ENCODE measurements at places on chromosomes 3 and 15.

GRCh38 chr3:120767106-120767505, 24.6 kb downstream of the GTF2E1 start:
- no peak overlapping the region for H3K4me3 ChIP-seq
- peaks cover 9% of the 10 kb centered on the region for H3K36me3 ChIP-seq
- H3K27me3 ChIP-seq = no peaks in the 10 kb centered on the region
- peaks cover 7% of the 10 kb centered on the region for H3K4me1 ChIP-seq
- H3K27ac ChIP-seq = no peak overlapping the region

DNA sequence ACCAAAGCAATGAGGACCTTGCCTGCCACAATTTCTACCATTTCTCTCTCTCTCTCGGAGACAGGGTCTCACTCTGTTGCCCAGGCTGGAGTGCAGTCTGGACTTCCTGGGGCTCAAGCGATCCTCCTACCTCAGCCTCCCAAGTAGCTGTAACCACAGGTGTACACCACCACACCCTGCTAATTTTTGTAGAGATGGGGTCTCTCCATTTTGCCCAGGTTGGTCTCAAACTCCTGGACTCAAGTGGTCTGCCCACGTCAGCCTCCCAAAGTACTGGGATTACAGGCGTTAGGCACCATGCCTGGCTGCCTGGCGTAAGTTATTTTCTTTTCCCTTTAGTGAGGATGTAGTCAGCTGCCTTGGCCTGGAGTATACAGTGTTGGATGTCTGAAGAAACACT, 37.7 kb upstream of the INO80 start:
- no peaks in the 10 kb centered on the region for H3K4me1 ChIP-seq
- no peaks in the 10 kb centered on the region for H3K27me3 ChIP-seq
- H3K4me3 ChIP-seq = no peak overlapping the region
- no peak overlapping the region for H3K27ac ChIP-seq

GRCh38 chr3:129413687-129414506, 14.5 kb downstream of the EFCAB12 start:
- no peak for DNase-seq
- peak overlapping the region; percentile 24 for H3K27ac ChIP-seq
- no peaks in the 10 kb centered on the region for H3K27me3 ChIP-seq
- no peaks in the 10 kb centered on the region for H3K36me3 ChIP-seq
- H3K4me1 ChIP-seq = peaks cover 17% of the 10 kb centered on the region

GRCh38 chr3:119600732-119601131, 3.0 kb downstream of the PLA1A start:
- no peaks in the 10 kb centered on the region for H3K36me3 ChIP-seq
- H3K4me3 ChIP-seq = no peak overlapping the region
- peak; percentile 60 for DNase-seq
- peak overlapping the region; percentile 44 for H3K27ac ChIP-seq

GRCh38 chr3:156606729-156607128, 51.8 kb upstream of the SSR3 start:
- no peaks in the 10 kb centered on the region for H3K27me3 ChIP-seq
- H3K27ac ChIP-seq = peak overlapping the region; percentile 90
- H3K4me3 ChIP-seq = peak overlapping the region; percentile 49
- H3K4me1 ChIP-seq = peaks cover 24% of the 10 kb centered on the region

- DNase-seq = no peak
- H3K36me3 ChIP-seq = no peaks in the 10 kb centered on the region
Measured at GRCh38 chr3:177778633-177779032, 581.4 kb upstream of the TBL1XR1 start.

- H3K27me3 ChIP-seq = no peaks in the 10 kb centered on the region
- no peaks in the 10 kb centered on the region for H3K4me1 ChIP-seq
- no peak overlapping the region for H3K27ac ChIP-seq
- DNase-seq = no peak
Measured at GRCh38 chr3:110767838-110768237, 303.8 kb upstream of the NECTIN3 start.

DNA sequence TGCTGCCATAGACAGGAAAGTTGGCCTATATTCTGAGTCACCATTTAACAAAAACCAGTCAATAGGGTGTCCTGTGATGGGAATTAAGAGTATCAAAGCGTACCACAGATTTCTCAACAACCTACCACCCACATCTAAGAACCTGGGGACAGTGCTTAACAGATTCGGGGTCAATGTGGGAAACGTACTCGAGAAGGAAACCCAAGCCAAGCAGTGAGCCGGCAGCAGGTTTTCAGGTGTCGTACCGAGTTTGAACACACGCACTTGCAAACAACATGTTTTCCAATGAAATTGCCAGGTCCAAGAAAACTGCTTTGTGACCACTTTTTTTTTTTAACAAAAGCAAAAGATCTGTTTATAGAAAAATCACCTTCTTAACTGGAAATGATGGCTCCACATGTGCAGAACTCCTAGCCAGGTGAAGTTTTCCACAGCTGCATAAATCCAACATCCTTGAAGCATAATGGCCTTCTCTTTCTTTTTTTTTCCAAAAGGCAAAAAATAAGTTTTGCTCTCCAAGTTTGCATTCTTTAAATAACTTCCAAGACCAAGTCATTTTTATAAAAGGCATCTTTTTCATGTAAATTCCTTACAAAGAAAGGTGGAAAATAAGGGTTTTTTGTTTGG, 45.7 kb downstream of the ADAMTS17 start:
- no peaks in the 10 kb centered on the region for H3K4me1 ChIP-seq
- no peak for DNase-seq
- H3K27ac ChIP-seq = no peak overlapping the region
- no peak overlapping the region for H3K4me3 ChIP-seq
- H3K36me3 ChIP-seq = no peaks in the 10 kb centered on the region

DNA sequence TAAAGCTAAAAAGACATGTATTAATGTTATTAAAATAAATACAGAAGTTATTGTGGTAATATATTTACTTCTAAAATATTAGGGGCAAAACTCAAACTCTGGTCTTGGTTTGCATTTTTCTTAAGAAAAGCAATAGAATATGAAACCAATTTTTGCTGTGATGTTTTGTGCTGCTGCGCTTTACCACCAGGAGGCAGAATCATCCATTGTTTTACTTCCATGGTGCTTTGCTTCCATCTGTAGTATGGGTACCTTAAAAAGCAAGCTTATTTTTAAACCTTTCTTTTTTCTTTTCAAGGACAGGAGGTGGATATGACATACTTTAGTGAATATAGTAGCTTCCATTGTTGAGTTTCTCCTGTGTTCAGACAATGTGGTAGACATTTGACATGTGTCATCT, 46.6 kb upstream of the MRPL3 start:
- no peak overlapping the region for H3K27ac ChIP-seq
- no peak overlapping the region for H3K4me3 ChIP-seq

DNA sequence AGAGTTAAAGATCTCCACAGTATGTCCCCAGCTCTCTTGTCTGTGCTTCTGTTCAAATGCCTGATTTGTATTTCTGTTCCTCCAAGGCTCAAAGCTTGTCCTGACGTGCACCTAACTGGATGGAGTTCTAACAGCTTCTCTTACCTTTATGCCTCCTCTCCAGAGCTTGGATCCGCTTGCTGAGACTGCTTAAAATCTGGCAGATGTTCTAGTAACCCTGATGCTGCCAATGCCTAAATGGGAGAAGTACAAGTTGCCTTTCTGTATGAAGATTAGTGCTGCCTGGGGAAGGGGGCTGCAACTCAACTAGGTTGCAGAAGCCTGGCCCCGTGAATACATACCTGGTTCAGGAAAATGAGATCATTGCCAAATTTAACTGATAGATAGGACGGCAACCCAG, 354.5 kb upstream of the KCNMB2 start:
- H3K4me1 ChIP-seq = no peaks in the 10 kb centered on the region
- no peak for DNase-seq
- no peaks in the 10 kb centered on the region for H3K36me3 ChIP-seq
- H3K4me3 ChIP-seq = no peak overlapping the region
- H3K27ac ChIP-seq = no peak overlapping the region

DNA sequence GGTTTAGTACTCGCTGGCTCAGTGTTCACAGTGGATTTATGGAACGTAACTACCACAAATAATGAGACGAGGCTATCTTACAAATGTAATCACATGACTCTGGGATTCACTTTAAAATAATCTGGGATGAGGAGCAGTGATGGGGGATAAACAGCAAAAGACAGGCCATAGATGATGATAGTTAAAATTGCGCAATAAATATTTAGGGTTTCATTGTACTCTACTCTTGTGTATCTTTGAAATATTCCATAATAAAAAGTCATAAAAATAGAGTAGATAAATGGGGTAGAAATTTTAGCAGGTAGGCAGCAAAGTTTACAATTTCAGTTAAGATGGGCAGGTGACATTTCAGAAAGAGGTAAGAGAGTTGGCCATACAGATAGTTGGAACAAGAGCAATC, 196.6 kb downstream of the KCNMB2 start:
- no peak overlapping the region for H3K27ac ChIP-seq
- H3K4me1 ChIP-seq = no peaks in the 10 kb centered on the region
- DNase-seq = no peak
- no peak overlapping the region for H3K4me3 ChIP-seq

- no peaks in the 10 kb centered on the region for H3K36me3 ChIP-seq
- no peak overlapping the region for H3K27ac ChIP-seq
- H3K4me1 ChIP-seq = peaks cover 11% of the 10 kb centered on the region
Measured at GRCh38 chr3:172606021-172606420, 82.8 kb upstream of the TNFSF10 start.

- H3K4me1 ChIP-seq = no peaks in the 10 kb centered on the region
- H3K27me3 ChIP-seq = no peaks in the 10 kb centered on the region
- H3K4me3 ChIP-seq = no peak overlapping the region
- no peaks in the 10 kb centered on the region for H3K36me3 ChIP-seq
- DNase-seq = no peak
Measured at GRCh38 chr15:40826423-40827075, 2.0 kb downstream of the PPP1R14D start.

- H3K4me1 ChIP-seq = no peaks in the 10 kb centered on the region
- no peak for DNase-seq
- H3K4me3 ChIP-seq = no peak overlapping the region
- H3K27ac ChIP-seq = no peak overlapping the region
- no peaks in the 10 kb centered on the region for H3K27me3 ChIP-seq
Measured at GRCh38 chr3:147881933-147882332, 472.8 kb downstream of the ZIC1 start.

GRCh38 chr3:141996437-141996836, 120.0 kb downstream of the ATP1B3 start:
- no peak overlapping the region for H3K4me3 ChIP-seq
- H3K27me3 ChIP-seq = no peaks in the 10 kb centered on the region
- peaks cover 2% of the 10 kb centered on the region for H3K36me3 ChIP-seq
- no peak for DNase-seq
- no peak overlapping the region for H3K27ac ChIP-seq

DNA sequence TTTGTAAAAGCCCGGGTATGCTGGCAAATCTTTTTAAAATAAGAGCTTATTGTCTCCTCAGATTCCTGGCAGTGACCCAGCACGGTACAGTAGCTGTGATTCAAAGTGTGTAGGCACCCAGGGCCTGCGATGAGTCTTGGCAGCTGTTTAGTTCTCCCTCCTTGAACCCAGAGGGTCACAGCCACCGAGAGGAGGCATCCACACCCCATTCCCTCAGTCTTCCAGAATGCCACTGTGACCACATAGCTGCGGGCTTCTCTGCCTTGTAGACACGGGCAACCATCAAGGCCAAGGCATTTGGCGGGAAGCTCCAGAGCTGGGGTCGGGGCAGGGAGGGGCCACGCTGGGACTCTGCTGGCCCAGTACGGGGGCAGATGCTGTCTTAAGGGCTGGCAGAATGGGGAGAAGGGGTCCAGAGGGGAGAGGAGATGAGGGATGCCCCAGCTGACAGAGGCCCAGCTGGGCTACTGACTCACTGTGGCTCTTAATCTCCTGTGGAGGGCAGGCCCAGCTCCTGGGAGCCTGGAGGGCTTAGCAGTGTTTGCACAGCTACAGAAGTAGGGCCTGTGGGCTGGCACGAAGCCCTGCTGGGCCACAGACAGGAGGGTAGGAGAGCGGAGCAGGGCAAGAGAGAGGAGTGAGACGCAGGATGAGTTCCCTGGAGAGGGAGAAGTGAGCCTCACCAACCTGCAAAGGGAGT, 68.8 kb upstream of the DLG1 start:
- H3K27ac ChIP-seq = no peak overlapping the region
- H3K4me1 ChIP-seq = peaks cover 26% of the 10 kb centered on the region
- no peaks in the 10 kb centered on the region for H3K36me3 ChIP-seq
- DNase-seq = peak; percentile 90

GRCh38 chr3:107216711-107217110, 160.5 kb upstream of the CCDC54 start:
- no peaks in the 10 kb centered on the region for H3K27me3 ChIP-seq
- no peaks in the 10 kb centered on the region for H3K36me3 ChIP-seq
- H3K27ac ChIP-seq = no peak overlapping the region
- H3K4me1 ChIP-seq = no peaks in the 10 kb centered on the region
- DNase-seq = no peak

DNA sequence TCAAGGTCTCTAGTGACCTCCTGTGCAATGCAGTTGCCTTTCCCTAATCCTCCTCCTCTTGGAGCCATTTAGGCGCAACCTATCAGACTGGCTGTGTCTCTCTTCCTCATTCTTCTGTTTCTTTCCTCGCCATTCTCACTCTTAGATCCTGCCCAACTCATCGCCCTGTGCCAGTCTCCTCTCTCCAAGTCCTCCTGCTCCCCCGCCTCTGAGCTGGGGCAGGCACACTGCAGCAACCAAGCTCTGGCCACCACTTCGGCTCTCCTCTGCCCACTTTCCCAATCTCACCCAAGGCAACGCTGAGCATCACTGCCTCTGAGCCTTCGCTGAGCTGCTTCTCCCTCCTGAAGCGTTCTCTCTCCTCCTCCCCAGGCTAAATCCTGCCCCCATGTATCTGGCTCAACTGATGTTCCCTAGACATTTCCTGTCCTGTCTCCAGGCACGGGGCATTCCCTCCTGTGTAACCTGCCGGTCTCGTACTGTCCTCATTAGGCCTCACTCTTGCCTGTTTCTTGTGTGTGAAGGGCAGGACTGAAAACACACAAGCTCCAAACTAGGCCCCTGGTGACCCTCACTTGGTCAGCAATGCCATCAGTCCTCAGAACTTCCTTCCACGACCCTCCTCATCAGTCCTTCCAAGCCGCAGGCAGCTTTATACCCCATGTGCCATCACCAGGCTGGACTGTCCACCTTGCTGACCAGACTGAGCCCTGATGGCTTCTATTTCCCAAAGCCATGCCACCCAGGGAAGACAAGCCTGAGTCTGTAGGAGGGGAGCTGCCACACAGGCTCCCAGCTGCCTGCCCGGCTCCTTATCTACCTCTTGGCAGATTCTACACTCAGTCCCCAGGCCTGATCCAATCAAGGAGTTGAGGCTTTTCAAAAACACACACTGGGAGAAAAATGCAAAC, 85.6 kb downstream of the SEC22A start:
- H3K4me1 ChIP-seq = no peaks in the 10 kb centered on the region
- no peaks in the 10 kb centered on the region for H3K27me3 ChIP-seq
- H3K27ac ChIP-seq = no peak overlapping the region
- no peak overlapping the region for H3K4me3 ChIP-seq
